ENCODE measurements at places on chromosomes 5 and 9.

- no peak for DNase-seq
These were observed 197.0 kb upstream of the VLDLR start for GRCh38 chr9:2424619-2425033.

DNA sequence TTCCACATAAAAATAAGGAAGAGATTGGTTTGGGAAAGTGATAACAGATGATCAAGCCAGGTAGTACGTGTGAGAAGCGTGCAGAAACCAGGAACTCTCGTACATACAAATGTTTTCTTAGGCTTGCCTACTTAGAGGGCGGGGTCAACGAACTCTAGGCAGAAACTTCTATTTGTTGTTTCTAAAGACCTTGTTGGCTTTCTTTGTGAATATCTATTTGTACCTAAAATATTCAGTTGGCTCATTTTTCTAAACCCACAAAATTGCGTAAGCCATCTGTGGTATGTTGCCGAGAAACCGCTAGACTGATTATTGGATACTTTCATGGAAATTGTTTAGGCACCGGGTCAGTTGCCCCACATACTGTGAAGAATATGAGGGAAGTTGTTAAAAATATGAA is 458.5 kb downstream of the MAT2B start:
- DNase-seq: no peak

GRCh38 chr9:31776471-31776870 is 608.0 kb upstream of the ACO1 start:
- no peak for DNase-seq

DNA sequence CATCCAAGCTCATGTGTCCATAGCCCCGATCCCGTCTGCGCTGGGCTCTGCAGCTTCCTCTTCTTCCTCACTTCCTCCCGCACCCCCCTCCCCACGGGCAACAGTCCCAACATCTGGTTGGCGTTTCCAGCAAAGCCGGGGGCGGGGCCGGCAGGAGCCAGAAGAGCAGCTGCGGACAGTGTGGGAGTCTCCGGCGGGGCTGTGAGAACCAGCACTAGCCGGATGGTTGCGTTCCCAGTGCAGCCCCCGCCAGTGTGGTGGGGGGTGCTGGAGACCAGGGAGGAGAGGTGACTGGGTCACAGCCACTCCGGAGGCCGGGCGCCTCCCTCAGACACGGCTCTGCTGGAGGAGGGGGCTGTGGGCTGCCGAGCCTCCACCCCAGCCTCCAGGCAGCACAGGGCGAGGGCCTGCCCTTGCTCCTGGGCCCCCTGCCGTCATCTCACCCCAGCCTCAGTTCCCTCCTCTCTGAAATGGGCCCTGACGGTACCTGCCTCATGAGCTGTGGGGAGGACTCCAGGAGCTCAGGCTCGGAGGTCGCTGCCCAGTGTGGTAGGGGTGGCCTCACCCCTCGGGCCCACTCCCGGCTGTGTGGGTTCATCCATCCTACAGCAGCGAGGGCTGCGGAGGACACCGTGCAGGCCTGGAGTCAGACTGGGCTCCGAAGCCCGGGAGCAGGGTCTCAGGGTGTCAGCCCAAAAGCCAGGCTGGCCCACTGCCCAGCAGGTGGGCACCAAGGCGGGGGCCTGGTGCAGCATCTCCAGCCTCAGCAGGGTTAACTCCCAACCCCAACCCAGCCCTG is 41.5 kb upstream of the NOTCH1 start:
- no peak for DNase-seq

GRCh38 chr5:112210430-112211005 is 208.6 kb downstream of the EPB41L4A start:
- no peak for DNase-seq

DNA sequence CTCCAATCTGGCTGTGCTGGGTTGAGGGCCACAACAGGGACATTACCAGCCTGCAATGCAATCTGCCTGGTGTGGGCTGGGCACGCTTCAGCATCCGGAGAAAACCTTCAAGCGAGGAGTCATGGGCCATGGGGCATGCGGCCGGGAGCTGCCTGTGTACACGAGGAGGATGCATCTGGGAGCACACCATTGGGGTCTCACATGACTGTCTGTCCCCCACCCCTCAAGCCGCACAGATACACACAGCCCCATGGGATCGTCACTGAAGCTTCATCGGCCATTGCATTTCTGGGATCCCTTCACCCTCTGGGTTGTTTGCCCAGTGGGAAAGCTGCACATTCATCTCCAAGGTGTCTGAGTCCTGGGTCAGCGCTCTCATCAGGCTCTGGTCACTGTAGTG is 9.9 kb downstream of the LCN1 start:
- no peak for DNase-seq

- no peak for DNase-seq
These were observed 139.3 kb upstream of the NFIB start for GRCh38 chr9:14453286-14453685.

DNA sequence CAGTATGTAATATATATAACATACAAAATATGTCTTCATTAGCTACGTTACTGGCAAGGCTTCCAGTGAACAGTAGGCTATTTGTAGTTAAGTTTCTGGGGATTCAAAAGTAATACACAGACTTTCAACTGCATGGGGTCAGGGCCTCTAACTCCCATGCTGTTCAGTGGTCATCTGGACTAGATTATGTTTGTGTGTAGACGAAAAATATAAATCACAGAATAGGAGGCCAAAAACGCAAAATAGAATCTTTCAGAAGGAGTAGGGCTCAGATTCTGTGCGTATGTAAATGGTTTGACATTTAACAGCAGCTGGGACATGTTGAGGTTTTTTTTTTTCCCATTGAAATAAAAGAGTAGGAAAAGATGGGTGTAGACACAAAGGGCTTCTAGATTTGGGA is 1048.7 kb upstream of the WWC1 start:
- no peak for DNase-seq

GRCh38 chr5:176875783-176876505 is 23.2 kb downstream of the HK3 start:
- no peak for DNase-seq

GRCh38 chr9:99023231-99023630 is 79.5 kb downstream of the COL15A1 start:
- no peak for DNase-seq

GRCh38 chr5:34030048-34030447 is 13.0 kb downstream of the C1QTNF3 start:
- DNase-seq: no peak

GRCh38 chr5:81235287-81236072 is 2.4 kb downstream of the CKMT2 start:
- DNase-seq: no peak

DNA sequence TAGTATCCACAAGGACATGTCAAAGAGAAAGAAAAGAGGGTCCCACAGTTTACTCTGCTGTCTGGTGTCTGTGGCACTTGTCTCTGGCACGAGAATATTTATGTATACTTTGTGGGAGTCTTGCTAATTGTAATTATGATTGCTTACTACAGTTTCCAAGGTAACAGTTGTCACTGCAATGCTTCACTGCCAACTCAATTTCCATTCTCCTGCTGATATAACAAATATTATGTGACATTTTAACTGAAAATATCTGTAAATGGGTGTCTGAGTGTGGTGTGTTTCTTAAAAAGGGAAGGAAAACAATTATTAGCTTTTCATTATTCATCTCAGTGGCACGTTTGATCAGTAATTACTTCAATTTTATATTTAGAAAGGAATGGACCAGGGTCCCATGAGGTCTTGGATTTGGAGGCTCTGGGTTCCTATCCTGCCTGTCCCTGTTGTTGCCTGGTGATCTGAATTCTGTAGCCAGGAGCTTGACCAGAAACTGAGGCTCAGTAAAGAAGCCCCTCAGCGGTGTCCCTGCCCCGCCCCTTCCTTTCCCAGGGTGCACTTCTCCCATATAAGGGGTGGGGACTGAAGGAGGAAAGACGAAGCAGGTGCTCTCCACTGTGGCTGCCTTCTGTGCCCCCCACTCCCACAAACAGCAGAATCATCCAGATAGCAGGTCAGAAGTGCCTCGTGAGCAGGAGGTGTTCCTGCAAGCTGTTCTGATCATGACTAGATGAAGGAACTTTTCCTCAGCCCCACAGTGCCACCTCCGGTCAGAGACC is 137.3 kb upstream of the KIF2A start:
- no peak for DNase-seq

- DNase-seq: no peak
These were observed 42.6 kb downstream of the NPR3 start for GRCh38 chr5:32753765-32754164.

DNA sequence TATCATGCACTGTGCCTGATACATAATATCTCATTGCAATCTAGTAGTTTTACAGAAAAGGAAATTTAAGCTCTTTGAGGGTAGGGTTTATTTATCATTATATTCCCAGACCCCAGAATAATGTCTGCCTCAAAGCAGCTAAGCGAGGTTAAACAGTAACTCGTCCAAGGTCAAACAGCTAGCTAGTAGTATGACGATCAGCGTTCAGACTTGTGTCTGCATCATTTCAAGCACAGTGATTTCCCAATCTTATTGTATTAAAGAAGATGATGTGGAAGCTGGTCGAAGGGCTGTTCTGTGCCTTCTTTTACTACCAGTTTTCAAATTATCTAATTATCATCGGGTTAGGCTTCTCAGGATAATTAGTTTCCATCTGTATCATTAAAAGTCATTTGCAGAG is 55.1 kb upstream of the NFIB start:
- no peak for DNase-seq

DNA sequence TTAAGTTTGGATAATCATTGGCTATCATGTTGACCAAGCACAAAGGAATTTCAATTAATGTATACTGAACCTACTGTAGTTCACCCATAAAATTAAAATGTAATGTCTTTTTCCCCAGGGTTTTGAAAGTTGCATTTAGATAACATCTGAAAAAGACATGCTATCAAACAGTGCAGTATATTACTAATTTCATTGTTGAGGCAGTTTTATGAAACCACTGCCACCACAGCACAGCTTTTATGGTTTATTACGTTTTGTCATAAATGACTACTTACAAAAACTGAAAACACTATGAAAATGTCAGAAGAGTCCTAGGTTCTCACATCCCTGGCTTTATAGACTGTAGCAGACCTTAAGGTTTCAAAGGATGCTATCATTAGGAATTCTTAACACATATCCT is 32.0 kb upstream of the HAPLN1 start:
- DNase-seq: no peak

- DNase-seq: no peak
These were observed 92.9 kb downstream of the SPATA31D1 start for GRCh38 chr9:82081496-82081895.

DNA sequence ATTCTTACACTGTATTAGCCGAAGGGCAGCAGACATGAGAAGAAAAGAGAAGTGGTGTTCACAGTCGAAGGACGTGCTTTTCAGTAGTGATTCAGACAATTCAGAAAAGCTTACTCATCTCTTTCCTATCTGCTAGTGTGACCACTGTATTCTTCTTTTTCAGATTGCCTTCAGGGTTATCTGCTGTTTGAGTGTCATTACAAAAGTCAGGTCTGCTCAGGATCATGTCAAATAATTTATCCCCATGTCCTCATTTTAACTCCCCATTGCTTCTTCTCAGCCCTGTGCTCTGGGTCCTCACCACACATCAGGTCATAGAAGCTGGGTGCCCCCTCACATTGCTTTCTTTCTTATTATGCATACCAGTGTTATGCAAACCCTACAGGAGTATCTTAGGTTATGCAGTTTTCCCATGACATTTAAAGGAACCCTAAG is 394.0 kb downstream of the CETN3 start:
- no peak for DNase-seq

- no peak for DNase-seq
These were observed 76.8 kb downstream of the PIK3R1 start for GRCh38 chr5:68292316-68292715.

DNA sequence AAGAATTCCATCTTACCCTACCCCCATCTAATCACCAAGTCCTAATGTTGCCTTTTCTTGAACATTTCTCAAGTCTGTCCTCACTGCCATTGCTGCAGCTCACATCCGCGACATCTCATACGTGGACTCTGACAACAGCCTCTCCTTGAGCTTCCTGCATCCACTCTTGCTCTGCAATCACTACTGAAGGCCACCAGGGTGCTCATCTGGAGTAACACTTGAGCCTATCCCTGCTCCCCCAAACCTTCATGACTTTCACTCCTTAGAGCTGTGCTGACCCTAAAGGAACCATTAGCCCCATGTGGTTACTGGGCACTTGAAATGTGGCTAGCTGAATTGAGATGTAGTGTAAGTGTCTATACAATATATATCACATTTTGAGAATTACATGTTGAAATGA is 46.4 kb upstream of the CTXN3 start:
- DNase-seq: no peak

GRCh38 chr9:136757751-136758140 is 297 bp downstream of the LCN8 start:
- DNase-seq: no peak
